Muscle of arm (tissue), 14 donors: ENCODE measurements at places on chromosomes 5 and 9. TPM values are rescaled to one million over a fixed set of nuclear protein-coding genes. Genes with fewer than 3 reads are reported as not detected.

DNA sequence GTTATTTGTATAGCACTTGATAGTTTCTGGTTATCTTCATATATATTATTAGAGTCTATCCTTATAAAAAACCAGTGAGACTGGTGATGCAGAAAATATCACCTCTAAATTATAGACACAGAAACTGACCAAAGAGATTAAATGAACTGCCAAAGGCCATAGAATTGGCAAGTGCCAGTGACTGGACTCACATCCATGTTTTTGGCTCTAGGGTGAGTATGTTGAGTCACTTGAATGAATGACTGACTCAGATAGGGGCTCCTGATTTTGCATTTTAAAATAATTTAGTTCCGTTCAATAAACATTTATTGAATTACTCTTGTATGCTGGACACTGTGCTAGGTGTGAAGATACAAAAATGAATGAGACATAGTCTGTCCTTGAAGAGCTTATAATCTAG, 70.7 kb downstream of the NR2F1 start:
- DNase-seq = no peak

- DNase-seq = no peak
These were observed 11.0 kb upstream of the ATP6V0E1 start for GRCh38 chr5:172972552-172972951.

DNA sequence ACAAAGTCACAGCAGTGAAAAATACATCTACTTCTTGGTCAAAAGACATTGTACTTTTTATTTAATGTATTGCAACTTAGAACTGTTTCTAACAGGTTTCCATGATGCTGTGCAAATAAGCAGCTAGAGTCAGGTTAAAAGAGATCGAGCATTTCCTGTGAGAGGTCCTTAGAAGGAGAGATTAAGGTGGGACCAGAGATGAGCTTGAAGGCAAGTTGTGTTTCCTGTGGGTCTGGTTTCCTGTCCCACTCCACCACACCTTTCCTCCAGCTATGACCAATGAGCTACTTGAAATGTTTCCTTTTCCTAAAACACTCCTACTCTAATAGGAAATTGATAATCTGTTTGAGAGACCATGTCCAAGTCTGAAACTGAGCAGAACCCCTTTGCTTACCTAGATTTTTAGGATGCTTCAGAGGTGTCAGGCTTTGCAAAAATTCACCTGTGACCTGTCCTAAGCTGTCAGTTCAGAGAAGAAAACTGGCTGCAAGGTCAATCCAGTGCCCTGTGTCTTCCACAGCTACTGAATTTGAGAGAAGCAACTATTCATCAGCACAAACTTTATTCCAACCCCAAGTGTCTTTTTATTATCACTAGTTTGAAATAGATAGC, 13.1 kb upstream of the RLN1 start:
- DNase-seq = no peak

DNA sequence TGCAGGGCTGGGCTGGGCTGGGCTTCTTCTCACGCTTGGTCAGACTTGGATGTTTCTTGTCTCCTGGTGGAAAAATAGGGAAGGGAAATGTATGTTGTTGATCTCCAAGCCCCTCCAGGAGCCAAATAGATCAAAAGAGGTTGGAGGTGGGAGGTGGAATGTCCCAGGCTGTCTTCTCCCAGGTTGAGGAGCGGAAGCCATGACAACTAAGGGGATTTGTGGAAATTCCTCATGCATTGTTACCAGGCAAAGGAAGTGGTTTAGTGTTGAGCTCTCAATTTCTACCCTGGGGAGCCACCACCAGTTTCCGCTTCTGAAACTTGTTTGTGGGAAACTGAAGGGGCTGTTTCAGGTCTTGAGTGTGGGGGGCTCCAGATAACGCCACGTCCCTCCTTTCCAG, 79.0 kb downstream of the SPRY4 start:
- peak; percentile 16 for DNase-seq

The PCDHB2 gene
- 2.9 TPM for polyA plus RNA-seq

DNA sequence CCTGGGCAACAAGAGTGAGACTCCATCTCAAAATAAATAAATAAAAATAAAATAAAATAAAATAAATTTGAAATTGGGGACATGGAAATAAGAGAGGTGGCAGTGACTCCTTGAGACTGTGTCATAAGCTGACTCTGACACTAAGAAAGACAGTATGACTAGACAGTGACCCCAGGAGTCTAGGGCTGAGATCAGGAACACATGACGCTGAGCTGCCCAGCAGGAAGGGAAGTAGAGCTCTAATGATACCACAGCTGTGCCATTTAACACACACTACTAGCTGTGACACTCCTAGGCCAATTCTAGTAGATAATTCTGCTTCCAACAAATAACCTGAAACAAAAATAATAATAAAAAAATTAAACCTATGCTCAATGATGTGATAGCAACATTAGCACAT, 293.0 kb downstream of the SEC61B start:
- DNase-seq = no peak

- DNase-seq = no peak
These were observed 50.7 kb upstream of the FKTN start for GRCh38 chr9:105507096-105507790.

DNA sequence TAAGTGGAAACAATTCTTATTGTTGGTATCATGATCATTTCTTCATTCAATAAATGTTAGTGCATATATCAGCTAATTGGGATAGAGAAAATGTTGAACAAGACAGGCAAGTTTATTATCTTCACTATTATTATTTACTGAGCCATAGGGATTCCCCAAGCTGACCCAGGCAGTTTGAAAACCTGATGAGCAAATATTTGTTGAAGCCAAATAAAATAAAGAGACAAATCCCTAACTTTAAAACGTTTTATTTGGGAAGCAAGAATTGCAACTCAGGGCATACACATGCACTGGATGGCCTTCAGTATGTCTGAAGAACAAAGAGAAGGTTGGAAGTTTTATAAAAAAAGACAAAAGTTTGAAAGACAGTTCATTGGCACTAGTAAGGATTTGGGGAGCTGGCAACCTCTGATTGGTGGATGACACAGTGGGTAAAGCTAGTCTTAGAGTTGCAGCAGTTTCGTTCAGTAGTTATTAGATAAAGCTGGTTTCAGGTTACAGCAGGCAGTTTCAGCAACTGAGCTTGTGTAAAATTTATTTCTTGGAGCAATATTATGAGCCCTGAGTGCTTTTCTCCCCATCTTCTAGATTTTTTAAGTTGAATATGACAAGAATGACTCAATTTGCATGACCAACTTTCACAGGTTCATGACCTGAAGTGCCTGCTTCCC, 44.7 kb upstream of the PRLR start:
- DNase-seq = no peak

- no peak for DNase-seq
These were observed 152.8 kb downstream of the YIPF5 start for GRCh38 chr5:144017631-144018030.

DNA sequence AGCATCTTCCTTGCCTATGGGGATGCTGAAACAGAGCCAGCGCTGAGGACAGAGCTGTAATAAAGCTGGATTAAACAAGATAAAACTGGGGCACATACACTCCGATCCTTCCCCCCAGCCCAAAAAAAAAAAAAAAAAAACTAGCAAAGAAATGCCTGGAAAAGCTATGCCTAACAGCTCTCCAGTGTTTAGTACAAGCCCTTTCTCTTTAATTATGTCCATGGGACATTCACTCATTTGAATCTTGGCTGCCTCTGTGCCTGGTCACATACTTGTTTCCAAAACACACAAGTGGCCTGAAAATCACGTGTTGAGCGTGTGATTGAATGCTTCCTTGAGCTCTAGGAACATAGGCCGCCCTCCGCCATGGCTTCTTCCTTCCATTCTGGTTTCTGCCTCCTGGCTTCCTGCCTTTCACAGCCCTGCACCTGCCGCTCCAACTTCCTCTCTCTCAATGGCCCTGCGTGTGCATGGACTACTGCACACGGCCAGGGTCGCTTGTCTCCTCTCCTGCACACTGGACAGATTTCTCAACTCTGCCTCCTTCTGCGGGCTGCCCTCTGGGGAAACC, 111.0 kb upstream of the RETREG1 start:
- peak; percentile 68 for DNase-seq

The SHOC1 gene
- 0.05 TPM for polyA plus RNA-seq

DNA sequence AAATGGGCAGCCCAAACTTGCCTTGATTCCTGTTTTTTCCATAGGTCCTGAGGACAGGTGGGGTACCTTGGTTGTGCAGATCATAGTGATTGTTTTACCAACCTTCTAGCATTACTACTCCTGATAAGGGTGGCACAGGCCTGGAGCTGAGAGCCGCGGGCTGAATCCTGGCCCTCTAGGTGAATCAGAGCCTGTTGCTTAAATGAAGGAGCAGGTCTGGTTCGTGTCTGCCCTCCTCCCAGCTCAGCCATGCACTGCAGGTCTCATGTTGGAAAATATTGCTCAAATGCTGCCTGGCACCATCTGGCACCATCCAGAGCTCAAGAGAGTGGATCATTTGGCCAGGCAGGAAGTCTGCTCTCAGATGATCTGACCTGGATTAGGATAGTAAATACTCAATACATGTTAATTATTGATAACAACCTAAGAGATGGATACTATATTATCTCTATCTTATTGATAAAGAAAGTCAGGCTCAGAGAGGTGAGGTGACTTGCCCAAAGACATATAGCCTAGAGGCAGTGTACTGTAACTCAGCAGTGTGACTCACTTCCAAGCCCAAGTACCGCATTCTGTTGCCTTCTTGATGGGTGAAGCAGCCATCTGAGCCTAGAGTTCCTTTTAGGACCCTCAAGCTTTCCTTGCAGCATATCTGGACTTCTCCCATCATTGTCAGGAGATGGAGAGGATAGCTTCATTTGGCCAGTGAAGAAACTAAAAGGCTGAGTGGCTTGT, 104.3 kb upstream of the PITX1 start:
- DNase-seq = no peak

DNA sequence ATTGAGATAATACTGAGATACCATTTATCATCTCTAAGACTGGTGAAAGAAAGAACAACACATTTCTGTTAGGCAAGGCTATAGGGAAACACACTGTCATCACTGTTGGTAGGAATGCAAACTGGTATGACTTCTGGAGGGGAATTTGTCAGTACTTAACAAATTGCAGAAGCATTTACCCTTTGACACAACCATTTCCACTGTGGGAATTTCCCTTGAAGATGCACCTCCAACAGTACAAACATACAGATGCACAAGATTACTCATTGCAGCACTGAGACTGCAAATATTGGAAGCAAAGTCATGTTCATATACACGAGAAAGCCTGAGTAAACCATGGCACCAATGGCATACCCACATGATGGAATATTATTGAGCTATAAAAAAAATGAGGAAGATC, 17.6 kb downstream of the GM2A start:
- no peak for DNase-seq

The SNAPC4 gene
- 5.1 TPM for polyA plus RNA-seq

GRCh38 chr9:128084746-128085145, 16.7 kb downstream of the SLC25A25 start:
- no peak for DNase-seq

GRCh38 chr9:85258823-85259370, 482.9 kb downstream of the AGTPBP1 start:
- peak; percentile 65 for DNase-seq

- DNase-seq = peak; percentile 21
These were observed 38.7 kb downstream of the JAKMIP2 start for GRCh38 chr5:147743678-147744374.

The FGFR4 gene
- 128 TPM for polyA plus RNA-seq

The ACTBL2 gene
- not detected for polyA plus RNA-seq

GRCh38 chr5:40916226-40916625, 6.9 kb downstream of the C7 start:
- DNase-seq = no peak

DNA sequence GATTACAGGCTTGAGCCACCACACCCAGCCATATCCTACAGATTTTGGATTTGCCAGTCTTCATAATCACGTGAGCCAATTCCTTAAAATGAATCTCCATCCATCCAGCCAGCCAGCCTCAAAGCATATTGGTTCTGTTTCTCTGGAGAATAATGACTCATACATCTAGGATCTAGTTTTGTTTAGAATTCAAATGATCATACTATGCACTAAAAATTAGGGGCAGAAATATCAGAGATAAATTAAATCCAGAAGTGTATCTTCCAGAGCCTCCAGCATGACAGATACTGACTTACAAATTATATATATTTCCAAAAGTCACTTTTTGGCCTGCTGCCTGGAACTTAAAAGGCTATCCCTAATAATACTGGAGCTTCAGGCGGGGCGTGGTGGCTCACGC, 119.1 kb upstream of the NR5A1 start:
- no peak for DNase-seq

The CKS2 gene
- polyA plus RNA-seq = 63.7 TPM

DNA sequence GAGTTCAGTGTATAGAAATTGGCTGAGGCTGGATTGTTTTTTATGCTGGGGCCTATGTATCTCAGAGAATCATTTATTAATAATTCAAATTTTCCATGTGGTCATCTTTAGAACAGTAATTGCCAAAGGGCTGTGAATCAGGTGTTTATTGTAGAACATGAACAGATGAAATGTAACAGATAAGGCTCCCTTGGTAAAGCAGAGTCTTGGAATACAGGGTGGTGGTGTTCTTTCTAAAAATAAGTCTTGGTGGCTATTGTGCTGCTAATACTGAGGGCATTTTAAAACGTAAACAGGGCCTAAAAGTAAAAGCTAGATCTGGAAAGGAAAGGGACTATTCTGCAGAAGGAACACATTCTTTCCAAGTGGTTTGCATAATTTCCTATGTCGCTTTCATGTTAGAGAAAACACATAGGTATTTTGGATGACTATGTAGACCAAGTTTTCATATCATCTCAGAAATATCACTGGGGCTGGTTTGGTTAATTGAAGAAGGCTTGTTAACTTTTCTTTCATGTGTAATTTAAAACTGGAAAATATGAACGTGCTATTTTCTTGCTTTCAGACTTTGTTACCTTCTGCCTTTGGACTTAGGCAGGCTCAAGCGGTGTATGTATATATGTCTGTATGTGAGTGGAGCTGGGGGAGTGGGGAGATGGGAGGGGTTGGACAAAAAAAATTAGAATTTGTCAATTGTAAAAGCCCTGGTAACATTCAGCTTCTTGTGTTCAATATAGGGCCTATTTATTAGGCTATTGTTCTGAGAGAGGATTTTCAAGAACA, 119.9 kb upstream of the ANKRD55 start:
- no peak for DNase-seq

- no peak for DNase-seq
These were observed 495.6 kb upstream of the CTNND2 start for GRCh38 chr5:12399868-12400267.

DNA sequence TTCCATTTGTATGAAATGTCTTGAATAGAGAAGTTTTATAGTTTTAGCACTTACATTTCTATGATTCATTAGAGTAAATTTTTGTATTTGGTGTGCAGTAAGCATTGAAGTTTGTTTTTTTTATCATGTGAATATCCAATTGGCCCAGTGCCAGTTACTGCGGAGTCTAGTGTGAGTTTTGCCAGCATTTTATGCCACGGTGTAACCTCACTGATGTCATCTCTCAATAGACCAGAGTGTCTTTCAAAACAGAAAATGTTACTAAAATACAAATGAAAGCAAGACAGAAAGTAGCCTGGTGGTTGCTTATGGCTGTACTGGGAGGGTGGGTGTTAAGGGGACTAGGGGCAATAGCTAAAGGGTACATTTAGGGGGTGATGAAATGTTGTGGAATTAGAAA, 62.8 kb downstream of the IPPK start:
- DNase-seq = peak; percentile 66

GRCh38 chr5:114416254-114416653, 54.4 kb downstream of the KCNN2 start:
- no peak for DNase-seq

The OLFM1 gene
- 3.5 TPM for polyA plus RNA-seq
